ENCODE measurements at places on chromosomes 7 and 10. TPM values are rescaled to one million over a fixed set of nuclear protein-coding genes. Genes with fewer than 3 reads are reported as not detected.
A peak's percentile ranks its signal among the peaks of the same experiment; 100 is the strongest.

ADRA2A gene
- not detected for total RNA-seq

PNLIPRP2 gene
- total RNA-seq: not detected

INSYN2A gene
- not detected for total RNA-seq

FAM53B gene
- 22.2 TPM for total RNA-seq

SEPTIN14 gene
- not detected for total RNA-seq

PRKRIP1 gene
- 47.9 TPM for total RNA-seq

ANKRD61 gene
- not detected for total RNA-seq

IKZF5 gene
- total RNA-seq: 47.3 TPM

REPIN1 gene
- total RNA-seq: 108 TPM

SRGN gene
- total RNA-seq: 70.7 TPM

DNA sequence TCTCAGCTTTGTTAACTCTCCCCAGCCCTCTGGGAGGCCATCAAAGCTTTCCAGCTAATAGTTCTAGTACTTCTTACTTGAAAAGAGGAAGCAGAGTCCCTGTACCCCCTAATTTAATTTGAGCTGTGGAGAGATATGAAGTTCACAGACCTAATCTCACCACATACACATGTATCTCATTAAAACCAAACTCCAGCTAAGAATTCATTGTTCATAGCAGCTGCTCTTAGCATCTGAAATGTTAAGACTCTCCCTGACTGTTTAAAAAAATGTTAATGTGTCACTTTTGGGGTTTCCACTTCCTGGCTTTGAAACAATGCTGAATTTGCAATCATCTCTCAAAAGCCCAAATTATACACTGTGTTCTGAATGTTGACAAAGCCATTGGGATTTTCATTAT, 16.2 kb upstream of the MRC1 start:
- no peak overlapping the region for H3K27ac ChIP-seq
- peaks cover 3% of the 10 kb centered on the region for H3K36me3 ChIP-seq
- H3K4me3 ChIP-seq: no peak overlapping the region
- no peaks in the 10 kb centered on the region for H3K4me1 ChIP-seq
- no peaks in the 10 kb centered on the region for H3K27me3 ChIP-seq

GRCh38 chr10:129530581-129530980, 63.5 kb downstream of the MGMT start:
- no peaks in the 10 kb centered on the region for H3K27me3 ChIP-seq
- no peak for DNase-seq
- H3K4me1 ChIP-seq: peaks cover 22% of the 10 kb centered on the region
- H3K27ac ChIP-seq: no peak overlapping the region
- peaks cover 43% of the 10 kb centered on the region for H3K36me3 ChIP-seq

DNA sequence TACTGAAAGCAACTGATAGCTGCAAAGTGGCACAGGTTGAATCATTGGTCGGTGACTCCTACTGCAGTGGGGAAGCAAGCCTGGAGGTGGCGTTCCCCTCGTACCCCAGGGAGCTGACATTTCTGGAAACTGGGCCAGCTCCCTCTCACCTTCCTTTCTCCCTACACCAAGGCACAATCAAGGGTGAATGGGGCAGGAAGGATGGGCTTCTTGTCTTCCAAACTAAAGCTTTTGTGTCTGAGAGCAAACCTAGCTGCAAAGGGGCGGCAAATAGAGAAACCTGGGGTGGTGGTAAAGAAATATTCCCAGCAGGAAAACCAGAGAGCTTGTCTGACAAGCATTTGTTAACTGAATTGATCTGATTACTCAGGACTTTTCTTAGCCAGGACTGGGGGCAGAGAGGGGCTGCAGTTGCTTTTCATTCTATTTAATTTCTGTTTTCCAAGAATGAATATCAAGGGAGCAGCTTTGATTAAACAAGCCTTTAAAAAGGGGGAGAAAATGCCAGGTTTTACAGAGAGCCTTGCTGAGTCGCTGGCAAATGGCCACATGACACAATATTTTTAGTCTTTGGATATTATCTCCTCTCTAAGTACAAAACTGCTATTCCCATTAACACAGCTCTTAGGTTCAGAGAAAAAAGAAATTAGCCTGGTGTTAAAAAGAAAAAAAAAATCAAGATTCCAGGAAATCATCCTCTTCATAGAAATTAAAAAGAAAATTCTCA, 27.8 kb downstream of the CDHR3 start:
- H3K27ac ChIP-seq: no peak overlapping the region
- H3K4me1 ChIP-seq: peaks cover 3% of the 10 kb centered on the region
- no peak for DNase-seq
- no peak overlapping the region for H3K4me3 ChIP-seq

- no peaks in the 10 kb centered on the region for H3K27me3 ChIP-seq
- H3K27ac ChIP-seq: no peak overlapping the region
- no peak overlapping the region for H3K4me3 ChIP-seq
- DNase-seq: no peak
- no peaks in the 10 kb centered on the region for H3K36me3 ChIP-seq
Observed at GRCh38 chr7:88141479-88141878, 78.4 kb downstream of the SRI start.

- no peak for DNase-seq
- no peaks in the 10 kb centered on the region for H3K36me3 ChIP-seq
- no peak overlapping the region for H3K4me3 ChIP-seq
- H3K27me3 ChIP-seq: peaks cover 3% of the 10 kb centered on the region
- peaks cover 23% of the 10 kb centered on the region for H3K4me1 ChIP-seq
- H3K27ac ChIP-seq: no peak overlapping the region
Observed at GRCh38 chr7:90660100-90660499, 64.0 kb downstream of the CDK14 start.

DNA sequence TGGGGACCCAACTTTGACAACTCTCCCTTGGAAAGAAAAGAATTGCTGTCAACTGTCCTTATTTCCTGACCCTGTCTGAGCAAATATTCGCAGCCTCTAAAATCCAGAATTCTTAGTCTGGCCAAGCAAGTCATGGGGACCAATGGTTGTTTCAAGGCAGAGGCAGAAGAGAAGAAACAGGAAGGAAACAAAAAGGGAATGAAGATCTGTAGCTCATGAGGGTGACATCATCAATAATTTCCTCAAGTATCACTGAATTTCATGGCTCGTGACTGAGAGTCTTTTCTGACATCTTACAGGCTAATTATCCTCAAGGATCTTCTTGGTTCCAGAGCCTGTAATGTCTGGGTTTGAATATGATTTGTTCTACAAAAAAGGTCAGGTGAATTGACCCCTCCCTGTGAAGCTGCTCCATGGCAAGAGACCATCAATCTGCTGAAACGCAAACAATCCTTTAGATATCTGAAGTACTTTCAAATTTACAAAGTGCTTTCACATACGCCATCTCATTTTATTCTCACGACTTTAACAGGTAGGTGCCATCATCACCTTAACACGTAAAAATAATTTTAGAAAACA, 5.8 kb downstream of the CDK6 start:
- no peak for DNase-seq
- no peaks in the 10 kb centered on the region for H3K36me3 ChIP-seq
- H3K4me1 ChIP-seq: peaks cover 43% of the 10 kb centered on the region
- H3K27me3 ChIP-seq: peaks cover 1% of the 10 kb centered on the region

DNA sequence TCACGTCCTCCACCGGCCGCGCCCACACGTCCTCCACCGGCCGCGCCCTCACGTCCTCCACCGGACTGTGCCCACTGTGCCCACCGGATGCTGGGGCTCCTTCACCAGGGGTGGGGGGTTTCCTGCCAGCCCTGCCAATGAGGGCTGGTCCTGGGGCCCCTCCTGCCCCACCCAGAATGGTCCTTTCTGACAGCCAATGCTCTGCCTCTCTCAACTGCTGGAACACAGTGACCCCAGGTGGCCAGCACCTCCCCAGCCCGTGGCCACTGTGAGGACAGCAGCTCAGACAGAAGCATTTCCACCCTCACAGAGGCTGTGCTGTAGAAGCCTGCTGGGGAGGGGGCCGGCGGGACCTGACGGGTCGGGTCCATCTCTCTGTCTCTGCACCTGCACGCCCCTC, 90.1 kb upstream of the DNAAF5 start:
- DNase-seq: peak; percentile 36
- H3K27ac ChIP-seq: no peak overlapping the region
- peaks cover 32% of the 10 kb centered on the region for H3K4me1 ChIP-seq
- peaks cover 7% of the 10 kb centered on the region for H3K36me3 ChIP-seq
- H3K4me3 ChIP-seq: no peak overlapping the region

DNA sequence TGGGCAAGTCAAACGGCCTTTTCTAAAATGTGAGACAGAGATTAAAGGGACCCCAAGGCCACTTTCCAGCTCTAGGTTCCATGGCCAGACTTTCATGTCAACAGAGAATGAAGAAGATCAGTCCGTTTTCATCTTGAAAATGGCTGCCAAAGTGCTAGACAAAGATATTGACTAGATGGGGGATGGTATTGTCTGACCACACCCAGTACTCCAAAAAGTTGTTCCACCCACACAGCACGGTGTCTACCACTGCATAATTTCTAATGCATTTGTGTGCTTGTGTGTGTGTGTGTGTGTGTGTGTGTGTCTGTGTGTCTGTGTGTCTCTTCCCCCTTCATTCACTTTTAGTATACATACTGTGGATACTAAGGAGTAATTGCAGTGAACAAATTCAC, 1.3 kb downstream of the COL1A2 start:
- peaks cover 5% of the 10 kb centered on the region for H3K4me1 ChIP-seq
- H3K27me3 ChIP-seq: peaks cover 50% of the 10 kb centered on the region
- no peak overlapping the region for H3K27ac ChIP-seq
- no peak for DNase-seq
- no peak overlapping the region for H3K4me3 ChIP-seq

- H3K36me3 ChIP-seq: no peaks in the 10 kb centered on the region
- peaks cover 31% of the 10 kb centered on the region for H3K27me3 ChIP-seq
- no peak for DNase-seq
Observed at GRCh38 chr7:39367943-39368342, 198.3 kb upstream of the YAE1 start.

DNA sequence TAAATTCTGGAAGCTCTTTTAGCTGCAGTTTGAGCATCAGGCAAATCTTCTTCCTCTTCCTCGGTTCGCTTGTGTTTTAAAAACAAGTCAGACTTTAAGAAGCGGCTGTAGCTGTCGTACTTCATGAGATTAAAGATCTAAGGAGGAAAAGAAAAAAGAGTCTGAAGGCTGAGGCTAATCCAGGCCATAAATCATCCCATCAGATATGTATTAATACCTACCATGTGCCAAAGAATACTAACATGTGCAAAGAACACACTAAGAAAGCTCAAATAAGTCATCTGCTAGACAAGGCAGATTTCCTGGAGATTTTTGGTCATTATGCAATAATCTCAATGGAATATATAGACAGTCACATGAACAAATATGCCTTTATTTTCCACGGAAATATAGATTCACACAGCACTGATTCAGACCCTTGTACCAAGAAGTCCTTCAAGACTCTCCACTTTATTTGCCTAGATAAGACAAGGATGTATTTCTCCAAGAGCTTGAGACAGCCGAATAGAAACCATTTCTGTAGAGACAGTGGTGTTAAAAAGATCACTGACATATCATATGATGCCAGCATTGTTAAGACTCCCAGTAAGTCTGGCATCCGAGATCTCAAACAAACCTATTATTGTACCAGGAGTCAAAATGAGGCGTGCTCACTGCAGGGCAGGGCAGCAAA, 42.3 kb downstream of the RGS10 start:
- peaks cover 93% of the 10 kb centered on the region for H3K4me1 ChIP-seq
- H3K27me3 ChIP-seq: no peaks in the 10 kb centered on the region
- H3K4me3 ChIP-seq: peak overlapping the region; percentile 84
- no peaks in the 10 kb centered on the region for H3K36me3 ChIP-seq
- DNase-seq: no peak

- no peak for DNase-seq
- no peak overlapping the region for H3K27ac ChIP-seq
- no peaks in the 10 kb centered on the region for H3K27me3 ChIP-seq
Observed at GRCh38 chr10:36256166-36256565, 614.1 kb upstream of the FZD8 start.

Data from naive thymus-derived CD8-positive, alpha-beta T cell (primary cell).